HepG2 (cell line): ENCODE measurements at places on chromosomes 2 and 18.

GRCh38 chr2:129957891-129958290 is 21.6 kb upstream of the RAB6C start:
- no peak for DNase-seq

DNA sequence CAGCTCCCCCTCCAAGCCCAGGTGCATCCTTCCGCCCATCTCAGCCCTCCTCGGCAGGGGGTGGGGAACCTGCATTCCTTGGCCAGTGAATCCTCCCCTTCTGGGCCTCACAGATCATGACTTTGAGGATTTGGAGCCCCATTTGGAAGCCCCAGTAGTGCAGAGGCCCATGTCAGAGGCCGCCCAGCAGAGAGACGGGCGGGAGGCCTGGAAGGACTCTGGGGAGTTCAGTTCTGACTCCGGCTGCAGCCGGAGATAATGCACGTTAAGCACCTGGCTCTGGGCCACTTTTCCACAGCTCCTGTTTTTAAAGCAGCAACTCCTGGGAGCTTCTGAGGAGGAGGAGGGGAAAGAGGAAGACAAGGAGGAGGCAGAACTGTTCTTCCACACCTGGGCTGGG is 14.9 kb downstream of the ATOH8 start:
- no peak for DNase-seq

DNA sequence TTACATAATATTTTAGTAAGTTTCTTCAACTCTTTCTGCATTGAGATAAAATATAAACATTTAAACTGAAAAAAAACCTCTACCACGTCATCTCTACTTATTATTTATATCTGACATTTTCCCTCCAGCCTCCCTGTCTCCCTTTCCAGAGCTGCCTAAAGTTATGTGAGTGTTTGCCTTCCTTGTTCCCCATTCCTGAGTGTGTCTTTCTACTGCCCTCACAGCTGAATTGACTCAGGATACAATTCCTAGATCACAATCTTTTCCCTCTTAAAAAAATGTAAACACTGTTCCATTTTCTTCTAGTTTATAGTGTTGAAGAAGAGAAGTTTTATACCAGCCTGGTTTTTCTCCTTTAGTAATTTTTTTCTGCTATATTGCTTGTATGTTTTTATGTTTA is 5.3 kb downstream of the TRPM8 start:
- no peak for DNase-seq

- DNase-seq: no peak
Measured at GRCh38 chr2:160931531-160931930, 228.7 kb upstream of the TANK start.

- no peak for DNase-seq
Measured at GRCh38 chr2:118856978-118857676, 9.7 kb upstream of the EN1 start.

- DNase-seq: no peak
Measured at GRCh38 chr2:238761868-238762267, 86.0 kb upstream of the TWIST2 start.
